NCI-H2107 (cell line): ENCODE measurements at places on chromosomes 11 and 22.

GRCh38 chr11:12822392-12823022 lies 148.3 kb downstream of the TEAD1 start:
- no peak for DNase-seq

GRCh38 chr11:119470317-119471291 lies 47.6 kb upstream of the THY1 start:
- no peak for DNase-seq

GRCh38 chr11:12841946-12842630 lies 167.0 kb upstream of the RASSF10 start:
- no peak for DNase-seq

GRCh38 chr11:132300283-132300682 lies 929.9 kb downstream of the NTM start:
- DNase-seq, result no peak

GRCh38 chr22:37725551-37726240 lies 28.8 kb downstream of the TRIOBP start:
- no peak for DNase-seq

GRCh38 chr22:28023036-28023435 lies 104.0 kb upstream of the PITPNB start:
- no peak for DNase-seq

DNA sequence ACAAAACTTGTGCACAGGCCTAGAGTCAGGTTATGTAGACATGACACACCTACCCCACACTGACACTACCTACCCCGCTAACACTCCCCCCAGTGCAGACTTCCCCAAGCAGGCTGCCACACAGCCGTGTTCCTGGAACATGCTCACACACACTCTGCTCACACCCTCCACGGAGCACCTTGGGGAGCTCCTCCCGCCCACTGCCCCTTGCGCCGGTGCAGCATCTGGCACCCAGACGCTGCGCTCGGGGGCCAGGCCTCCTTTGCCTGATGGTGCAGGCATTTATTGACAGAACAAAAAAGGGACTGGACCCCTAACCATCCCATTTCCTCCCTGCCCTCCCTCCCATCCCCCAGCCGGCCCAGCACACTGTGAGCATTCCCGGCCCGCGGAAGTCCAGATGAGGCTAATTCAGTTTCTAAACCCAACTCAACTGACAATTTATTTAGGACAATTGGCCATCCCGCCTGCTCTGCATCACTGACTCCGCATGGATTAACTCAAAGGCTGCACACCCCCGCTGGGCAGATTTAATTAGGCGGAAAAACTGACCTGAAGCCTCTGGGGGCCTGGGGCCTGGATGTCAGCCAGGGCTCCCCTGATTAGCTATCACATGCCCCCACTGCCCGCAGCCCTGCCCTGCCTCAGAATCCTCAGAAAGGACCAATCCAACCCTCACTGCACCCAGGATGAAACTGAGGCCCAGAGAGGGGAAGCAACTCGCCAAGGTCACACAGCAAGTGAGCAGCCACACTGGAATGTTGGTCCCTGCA lies 30.1 kb downstream of the KCNC1 start:
- no peak for DNase-seq

DNA sequence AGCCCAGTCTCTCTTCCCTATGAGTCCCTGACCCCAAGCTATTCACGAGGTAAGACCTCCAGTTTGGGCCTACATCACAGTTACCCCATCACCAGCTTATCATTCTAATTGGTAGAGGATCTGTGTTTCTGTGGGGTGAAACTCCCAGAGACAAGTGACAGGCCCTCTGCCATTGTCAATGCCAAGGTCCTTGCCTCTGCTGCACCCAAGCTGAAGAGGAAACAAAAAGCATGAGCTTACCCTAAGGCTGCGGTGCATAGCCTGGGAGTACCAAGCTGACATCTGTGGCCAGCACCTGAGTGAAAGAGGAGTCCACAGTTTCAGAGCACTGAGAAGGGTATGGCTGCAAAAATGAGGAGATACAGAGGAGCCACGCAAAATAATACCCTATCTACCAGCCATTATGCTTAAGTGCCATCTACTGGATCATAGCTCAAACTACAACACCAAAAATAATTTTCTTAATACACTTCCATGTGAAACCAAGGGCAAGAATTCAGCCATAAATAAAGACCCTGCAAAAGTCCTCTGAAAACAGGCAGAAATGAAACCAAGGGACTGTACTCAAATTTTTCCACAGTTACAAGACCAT lies 62.3 kb upstream of the ANO5 start:
- DNase-seq, result no peak

- no peak for DNase-seq
Measured at GRCh38 chr11:59542142-59542810, 30.9 kb downstream of the OR4D9 start.

- no peak for DNase-seq
Measured at GRCh38 chr11:78031629-78032028, 8.6 kb upstream of the KCTD14 start.

GRCh38 chr22:30121960-30122359 lies 41.7 kb downstream of the HORMAD2 start:
- no peak for DNase-seq

DNA sequence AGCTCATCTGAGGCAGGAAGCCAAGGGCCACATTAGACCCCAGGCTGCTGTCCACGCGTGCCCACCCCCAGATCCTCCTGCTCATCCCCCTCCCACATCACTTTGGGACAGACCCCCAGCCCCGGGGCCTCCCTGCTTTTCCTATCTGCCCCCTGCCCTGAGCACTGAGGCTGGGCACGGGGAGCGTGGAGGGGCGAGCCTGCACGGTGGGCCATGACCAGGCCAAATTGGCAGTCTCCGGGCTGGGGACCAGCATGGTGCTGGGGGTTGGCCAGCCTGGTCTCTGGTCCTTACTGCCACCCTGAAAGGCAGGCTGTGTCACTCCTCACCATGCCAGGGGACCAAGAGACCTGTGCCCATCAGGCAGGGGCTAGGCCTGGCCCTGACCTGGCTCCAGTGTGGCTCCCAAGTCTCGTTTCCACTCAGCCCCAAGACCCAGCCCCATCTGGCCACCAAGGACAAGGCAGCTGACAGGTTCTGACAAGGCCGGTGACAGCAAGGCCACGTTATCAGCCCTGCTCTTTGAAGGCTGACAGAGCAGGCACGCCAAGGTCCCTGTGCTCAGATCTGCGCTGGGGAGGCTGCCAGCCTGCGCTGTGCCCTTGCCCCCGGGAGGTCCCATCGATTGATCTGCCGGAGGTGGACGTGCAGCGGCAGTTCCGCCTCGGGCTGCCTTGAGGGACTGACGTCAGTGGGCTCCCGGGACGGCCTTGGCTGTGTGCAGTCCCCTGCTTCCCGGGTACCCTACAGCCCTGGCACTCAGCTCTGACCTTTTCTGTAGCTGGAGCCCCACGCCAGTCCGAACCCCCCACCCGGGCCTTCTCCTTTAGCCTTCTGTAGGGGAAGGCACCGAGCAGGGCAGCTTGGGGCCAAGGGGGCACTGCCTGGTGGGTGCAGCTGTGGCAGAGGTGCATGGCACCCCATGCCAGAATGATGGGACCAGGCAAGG lies 3.6 kb downstream of the TNNI2 start:
- DNase-seq, result no peak

DNA sequence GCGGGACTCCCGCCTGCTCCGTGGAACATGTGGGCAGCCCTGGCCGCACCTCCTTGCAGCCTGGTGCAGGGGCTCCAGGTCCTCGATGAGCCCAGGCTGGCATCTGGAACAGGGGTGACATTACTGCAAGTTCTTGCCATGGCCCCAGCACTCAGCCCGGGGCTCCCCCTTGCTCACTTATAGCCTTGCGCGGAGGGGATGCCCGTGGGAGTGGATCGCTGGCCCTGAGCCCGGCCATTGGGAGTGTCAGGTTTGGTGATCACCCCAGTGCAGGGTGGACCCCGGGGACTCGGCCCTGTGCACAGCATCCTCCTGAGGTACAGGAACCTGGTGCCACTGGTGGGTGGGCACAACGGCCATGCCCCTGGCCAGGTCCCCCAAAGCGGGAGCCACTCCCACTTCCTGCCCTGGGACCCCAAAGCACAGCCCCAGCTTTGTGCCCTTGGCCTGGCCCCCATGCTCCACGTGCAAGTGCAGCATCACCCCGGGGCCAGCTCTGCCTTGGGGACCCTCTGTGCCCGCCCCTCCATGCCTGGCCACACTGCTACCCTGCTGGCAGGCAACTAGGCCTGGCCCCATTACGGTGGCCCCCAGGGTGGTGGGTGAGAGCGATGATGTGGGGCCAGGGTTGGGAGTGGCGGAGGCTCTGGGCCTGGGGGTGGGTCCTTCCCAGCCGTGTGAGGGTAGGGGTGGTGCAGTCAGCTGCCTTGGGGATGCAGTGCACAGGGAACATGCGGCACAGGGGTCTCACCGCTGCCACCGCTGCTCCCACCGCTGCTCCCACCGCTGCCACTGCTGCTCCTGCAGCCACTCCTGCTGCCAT lies 439.8 kb downstream of the TBC1D22A start:
- DNase-seq, result no peak

DNA sequence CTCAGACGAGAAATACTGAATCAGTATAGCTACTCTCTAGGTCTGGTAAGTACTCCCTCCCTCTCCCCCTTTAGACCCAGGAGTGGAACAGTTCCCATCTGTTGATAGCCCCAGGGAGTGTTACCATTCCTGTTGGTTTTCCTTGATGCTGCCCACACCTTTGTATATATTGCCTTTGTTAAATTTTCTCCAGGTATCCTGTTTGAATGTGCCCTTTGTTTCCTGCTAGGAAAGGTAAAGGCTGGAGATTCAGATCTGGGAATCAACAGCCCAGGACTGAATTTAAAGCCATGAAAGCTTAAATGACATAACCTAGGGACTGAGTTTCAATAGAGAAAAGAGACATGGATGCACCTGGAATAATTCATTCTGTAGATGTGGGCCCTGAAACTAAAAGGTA lies 68.3 kb downstream of the CCDC83 start:
- no peak for DNase-seq

DNA sequence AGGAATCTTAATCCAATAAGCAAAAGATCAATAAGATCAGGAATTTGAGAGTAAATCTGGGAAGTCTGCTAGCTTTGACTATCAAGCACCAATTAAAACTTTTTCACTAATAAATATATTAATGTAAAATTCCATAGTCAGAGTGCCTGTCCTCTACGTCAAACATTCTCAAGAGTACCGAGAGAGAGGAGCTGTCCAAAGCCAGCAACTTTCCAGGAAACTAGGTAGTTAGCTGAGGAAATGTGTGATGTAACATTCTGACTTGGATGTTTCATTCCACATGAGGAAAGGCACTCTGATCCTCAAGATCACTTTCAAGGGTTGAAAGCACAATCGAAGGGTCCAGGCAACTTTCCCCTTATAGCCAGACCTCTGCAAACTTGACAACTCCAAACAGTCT lies 113.2 kb downstream of the STK33 start:
- DNase-seq, result no peak

GRCh38 chr22:27799827-27800249 lies 1.7 kb downstream of the MN1 start:
- DNase-seq, result no peak

DNA sequence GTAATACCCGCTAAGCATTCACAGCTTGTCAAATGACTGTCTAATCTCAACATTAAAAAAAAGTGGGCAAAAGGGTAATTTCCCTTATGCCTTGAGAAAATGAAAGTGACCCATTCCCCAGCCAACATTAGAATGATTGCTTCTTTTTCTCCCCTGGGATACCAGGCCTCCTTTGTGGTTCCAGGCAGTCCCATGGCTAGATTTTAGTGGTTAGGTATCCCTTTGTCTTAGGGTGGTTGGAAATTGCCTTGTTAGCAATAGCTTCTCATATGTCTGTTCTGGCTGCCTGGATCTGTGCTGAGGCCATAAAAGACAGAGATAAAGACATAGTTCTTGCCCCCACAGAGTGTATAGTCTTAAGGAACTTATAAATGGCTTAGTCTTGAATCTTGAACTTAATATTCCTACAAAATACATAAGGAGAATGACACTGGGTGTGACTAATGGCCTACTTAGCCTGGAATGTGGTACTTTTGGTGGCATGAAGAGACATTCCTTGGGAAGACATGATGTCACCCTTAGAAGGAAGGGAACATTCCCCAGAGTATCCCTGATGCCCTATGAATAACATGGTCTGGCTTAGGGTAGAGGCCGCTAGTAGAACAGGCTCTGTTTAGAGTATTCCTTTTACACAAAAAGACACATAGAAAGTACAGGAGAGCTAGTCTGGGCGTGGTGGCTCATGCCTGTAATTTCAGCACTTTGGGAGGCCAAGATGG lies 90.3 kb downstream of the ZBTB16 start:
- DNase-seq, result no peak

GRCh38 chr11:2413742-2414579 lies 13.4 kb downstream of the TSSC4 start:
- DNase-seq, result no peak

- no peak for DNase-seq
Measured at GRCh38 chr11:5603326-5603725, 6.9 kb downstream of the TRIM6 start.

- no peak for DNase-seq
Measured at GRCh38 chr11:65814131-65814985, 19.4 kb upstream of the SNX32 start.

- no peak for DNase-seq
Measured at GRCh38 chr11:67564230-67564629, 19.4 kb upstream of the GSTP1 start.

GRCh38 chr22:33542153-33542552 lies 378.1 kb downstream of the LARGE1 start:
- no peak for DNase-seq

GRCh38 chr22:36689583-36689982 lies 14.0 kb downstream of the CACNG2 start:
- no peak for DNase-seq

- no peak for DNase-seq
Measured at GRCh38 chr11:19395050-19395449, 154.3 kb upstream of the E2F8 start.
